ENCODE measurements at places on chromosomes 1 and 21.

GRCh38 chr1:103283371-103283770 is 175.0 kb upstream of the COL11A1 start:
- no peak for DNase-seq

- peak; percentile 57 for DNase-seq
Observed at GRCh38 chr1:165928075-165928731, 100.8 kb downstream of the UCK2 start.

- DNase-seq = no peak
Observed at GRCh38 chr1:216005916-216006315, 417.3 kb downstream of the USH2A start.

DNA sequence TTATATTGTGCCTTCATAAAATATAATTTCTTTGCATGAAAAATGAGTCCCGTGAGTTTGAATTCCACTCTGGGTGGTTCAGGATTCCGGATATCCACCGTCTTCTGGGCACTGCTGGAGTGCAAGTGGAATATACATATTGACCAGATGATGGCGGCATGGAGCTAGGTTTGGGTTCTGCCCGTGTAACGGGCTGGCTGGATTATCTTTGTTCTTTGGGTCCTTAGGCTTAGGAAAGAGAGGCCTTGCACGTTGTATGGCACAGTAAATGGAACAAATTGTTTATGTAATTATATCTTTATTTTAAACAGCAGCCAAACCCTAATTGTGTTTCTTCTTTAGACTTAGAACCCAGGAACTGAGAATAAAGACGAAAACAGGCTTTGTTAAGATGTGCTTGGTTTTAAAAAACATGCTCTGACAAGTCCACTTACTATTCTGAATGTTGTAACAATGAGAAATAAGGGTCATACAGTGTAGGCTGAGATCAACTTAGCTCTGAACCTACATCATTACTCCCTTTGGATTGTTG is 13.5 kb upstream of the ACBD6 start:
- peak; percentile 64 for DNase-seq

DNA sequence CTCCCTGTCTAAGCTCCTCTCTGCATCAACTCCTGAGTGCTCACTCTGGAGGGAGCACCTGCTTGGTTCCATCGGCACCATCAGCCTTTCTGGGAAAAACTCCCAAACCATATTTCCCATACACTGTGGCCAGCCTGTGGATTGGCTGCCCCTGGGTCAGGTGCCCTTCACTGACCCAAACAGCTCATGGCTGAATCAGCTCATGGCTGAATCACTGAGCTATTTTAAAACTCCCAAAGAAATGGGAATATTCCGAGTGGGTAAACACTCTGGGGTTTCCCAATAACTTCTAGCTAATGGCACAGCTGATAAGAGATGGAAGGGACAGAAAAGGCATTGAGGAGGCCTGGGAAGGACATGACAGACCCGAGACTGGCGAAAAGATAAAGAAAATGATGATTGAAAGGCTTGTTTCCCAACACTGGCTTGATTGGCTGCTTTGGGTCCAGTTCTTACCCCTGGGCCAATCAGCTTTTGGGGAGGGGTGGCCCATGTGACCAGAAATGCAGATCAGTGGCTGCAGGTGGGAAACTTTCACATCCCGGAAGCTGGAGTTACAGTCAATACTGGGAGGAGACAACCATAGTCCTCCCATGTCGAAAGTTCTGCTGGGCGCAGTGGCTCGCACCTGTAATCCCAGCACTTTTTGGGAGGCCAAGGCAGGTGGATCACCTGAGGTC is 37.3 kb upstream of the KAZN start:
- DNase-seq = no peak

DNA sequence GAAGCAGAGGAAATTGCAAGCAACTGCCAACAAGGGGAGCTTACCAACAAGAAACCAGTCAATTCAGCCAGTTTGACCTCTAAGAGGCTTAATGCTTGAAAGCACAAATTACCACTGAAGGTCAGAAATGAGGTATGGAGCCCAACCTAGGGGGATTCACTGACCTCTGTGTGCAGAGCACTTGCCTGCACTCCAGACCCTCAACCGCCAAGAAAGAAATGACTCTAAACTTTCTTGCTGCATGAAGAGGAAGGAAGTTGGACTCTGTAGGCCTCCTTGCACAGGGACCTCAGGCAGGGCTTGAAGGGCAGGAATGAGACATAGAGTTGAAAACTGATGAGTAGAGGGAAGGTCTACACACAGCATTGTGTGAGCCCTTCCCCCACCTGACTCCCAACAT is 10.0 kb downstream of the ARMH1 start:
- DNase-seq = no peak

DNA sequence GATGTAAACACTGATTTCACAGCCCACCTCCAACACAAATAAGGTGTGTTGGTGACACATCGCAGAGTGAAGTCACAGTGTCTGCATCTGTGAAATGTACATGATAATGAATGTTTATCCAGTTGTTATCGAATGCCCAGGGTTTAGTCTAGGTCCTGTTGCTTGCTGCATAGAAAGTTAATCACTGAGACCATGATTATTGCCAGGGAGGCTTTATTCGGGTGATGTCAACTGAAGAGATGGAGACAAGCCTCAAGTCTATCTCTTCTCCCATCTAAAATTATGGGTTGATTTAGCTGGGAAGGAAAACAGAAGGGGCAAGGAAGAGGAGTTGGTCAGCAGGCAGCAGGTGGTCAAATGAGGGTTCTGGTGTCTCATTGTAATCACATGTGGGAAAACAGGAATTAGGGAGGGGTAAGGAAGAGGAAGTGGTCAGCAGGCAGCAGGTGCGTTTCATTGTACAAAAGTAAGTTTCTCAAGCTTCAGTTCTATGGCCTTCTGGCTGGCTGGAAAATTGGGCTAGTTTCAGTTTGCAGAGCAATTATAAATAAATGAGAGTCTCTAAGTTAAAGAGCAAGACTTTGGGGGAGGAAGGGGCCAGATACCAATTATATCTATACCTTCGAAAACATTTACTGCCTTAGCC is 146.3 kb upstream of the DNAH14 start:
- no peak for DNase-seq

Measured in CD4-positive, alpha-beta T cell treated with Interleukin-12 subunit alpha and Interleukin-12 subunit beta, for 1 hour (primary cell).